ENCODE measurements at places on chromosomes 16 and 17.

DNA sequence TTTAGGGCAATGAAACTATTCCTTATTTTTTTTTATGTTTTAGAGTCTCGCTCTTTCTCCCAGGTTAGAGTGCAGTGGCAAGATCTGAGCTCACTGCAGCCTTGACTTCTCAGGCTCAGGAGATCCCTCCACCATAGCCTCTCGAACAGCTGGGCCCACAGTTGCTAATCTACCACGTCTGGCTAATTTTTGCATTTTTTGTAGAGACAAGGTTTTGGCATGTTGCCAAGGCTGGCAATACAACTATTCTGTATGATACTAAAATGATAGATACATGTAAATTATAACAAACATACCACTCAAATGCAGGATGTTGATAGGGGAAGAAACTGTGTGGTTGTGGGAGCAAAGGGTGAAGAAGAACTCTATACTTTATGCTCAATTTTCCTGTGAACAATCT, 401.3 kb downstream of the ZFHX3 start:
- DNase-seq: no peak

- no peak for DNase-seq
Observed at GRCh38 chr17:5430413-5430999, 8.4 kb downstream of the C1QBP start.

DNA sequence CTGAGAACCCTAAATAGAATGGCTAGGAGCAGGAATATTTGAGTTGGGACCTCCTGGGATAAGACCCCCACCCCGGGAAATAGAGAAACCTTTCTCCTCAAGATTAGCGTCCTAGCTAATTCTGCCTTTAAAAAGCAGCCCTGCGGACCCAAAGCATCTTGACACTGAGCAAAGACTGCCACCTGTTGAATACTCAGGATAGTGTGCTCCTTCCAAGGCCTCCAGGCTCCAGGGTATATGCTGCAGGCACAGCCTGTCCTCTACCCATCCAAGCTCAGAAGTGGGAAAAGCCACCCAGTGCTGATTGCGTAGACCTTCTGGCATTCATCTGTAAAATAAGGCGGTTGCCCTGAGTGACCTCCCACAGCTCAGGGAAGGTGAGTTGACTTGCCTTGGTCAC, 456.2 kb upstream of the DYNLRB2 start:
- peak; percentile 34 for DNase-seq

DNA sequence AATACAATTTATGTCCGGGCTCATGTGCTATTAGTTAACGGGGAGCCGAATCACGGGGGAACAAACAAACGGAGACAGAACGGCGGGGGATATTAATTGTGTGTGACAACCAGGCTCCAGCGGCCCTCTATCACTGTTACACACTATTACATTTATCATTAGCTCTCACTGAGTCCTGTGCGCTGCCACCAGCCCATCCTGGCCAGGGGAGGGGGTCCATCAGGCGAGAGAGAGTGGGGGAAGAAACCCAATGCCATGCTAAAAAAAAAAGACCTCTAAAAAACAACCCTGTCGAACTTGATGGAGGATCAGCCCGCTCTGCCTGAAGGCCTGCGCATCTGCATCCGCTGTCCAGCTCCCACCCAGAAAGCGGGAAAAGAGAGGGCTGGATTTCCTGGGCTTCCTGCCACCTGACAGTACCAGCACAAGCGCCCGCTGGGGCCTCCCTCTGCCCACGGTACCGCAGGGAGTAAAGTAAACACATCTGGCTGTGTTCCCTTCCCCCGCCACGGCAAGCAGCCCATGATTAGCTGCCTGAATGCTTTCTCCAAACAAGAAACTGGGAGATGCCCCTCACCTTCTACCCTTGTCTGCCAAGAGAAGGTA, 41.7 kb downstream of the PIPOX start:
- peak; percentile 70 for DNase-seq

- no peak for DNase-seq
Observed at GRCh38 chr16:85603203-85603755, 9.8 kb upstream of the GSE1 start.

- no peak for DNase-seq
Observed at GRCh38 chr16:9484426-9484825, 393.0 kb downstream of the HAPSTR1 start.

GRCh38 chr16:52578829-52579498, 32.0 kb upstream of the TOX3 start:
- no peak for DNase-seq

GRCh38 chr17:65542067-65542466, 19.4 kb downstream of the AXIN2 start:
- no peak for DNase-seq

DNA sequence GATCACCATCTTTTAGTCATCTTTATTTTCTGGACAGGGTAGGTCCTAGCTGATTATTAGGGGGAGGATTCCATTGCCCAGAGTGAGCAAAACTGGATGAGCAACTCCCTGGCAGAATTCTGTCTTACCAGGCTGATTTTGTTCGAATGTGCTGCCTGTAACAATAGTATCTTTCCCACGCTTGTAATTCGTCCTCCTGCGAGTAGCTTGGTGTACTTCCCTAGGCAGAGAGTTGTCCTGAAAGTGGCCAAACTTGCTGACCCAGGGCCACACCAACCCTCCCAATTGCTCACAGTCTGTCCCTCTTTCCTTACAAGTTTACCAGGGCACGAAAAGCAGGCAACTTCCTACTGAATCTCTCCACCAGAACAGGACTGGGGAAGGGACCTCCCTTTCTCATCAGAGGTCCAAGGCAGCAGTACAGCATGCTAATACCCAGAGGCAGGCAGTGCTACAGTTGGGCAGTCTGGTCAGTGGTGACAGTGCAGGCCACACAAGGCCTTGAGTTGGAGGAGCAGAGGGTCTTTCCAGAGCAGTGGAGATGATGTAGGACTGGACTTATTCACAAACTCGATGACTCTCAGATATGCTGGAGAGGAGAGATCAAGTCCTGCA, 67.8 kb upstream of the NLK start:
- no peak for DNase-seq

DNA sequence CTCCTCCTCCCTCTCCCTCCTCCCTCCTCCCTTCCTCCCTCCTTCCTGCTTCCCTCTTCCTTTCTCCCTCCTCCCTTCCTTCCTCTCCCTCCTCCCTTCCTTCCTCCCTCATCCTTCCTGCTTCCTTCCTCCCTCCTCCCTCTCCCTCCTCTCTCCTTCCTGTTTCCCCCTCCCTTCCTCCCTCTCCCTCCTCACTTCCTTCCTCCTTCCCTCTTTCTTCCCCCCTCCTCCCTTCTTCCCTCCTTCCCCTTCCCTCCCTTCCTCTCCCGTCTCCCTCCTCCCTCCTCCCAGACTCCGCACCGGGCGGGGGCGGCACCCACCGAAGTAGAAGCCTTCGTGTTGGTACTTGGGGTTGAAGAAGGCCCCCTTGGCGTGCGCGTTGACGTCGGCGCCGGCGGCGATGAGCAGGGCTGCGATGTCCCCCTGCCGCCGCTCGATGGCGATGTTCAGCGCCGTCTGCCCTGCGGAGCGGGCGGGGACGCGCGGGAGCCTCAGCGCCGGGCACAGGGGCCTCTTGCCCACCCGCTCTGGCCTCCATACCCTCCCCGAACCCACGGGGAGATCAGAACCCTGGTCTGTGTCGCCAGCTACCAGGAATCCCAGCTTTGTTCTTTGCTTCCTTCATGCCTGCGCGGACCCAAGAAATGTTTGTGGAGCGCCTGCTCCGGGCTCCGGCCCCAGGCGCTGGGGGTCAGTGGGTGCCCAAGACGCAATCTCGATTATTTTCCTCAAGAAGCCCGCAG, 22.2 kb downstream of the TRPV3 start:
- DNase-seq: peak; percentile 55

DNA sequence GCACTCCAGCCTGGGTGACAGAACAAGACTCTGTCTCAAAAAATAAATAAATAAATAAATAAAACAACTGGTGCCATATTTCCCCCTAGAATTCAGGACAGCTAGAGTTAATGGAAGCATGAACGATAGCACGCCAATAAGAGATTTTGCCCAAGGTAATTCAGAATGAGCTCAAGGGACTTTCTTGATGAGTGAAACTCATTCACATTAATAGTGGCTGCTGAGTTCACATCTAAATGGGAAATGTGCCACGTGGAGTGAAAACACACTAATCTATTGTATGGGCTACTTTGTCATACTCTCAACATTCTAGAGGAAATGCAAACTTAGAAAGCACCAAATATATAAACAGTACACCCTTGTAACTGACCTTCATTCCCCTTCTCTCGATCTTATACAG, 47.4 kb upstream of the PSMD7 start:
- no peak for DNase-seq

GRCh38 chr17:36645422-36645821, 44.0 kb downstream of the MRM1 start:
- DNase-seq: no peak

- no peak for DNase-seq
Observed at GRCh38 chr16:87801679-87802259, 36.0 kb upstream of the KLHDC4 start.

- DNase-seq: peak; percentile 79
Observed at GRCh38 chr17:9324864-9325263, 250.8 kb downstream of the STX8 start.

DNA sequence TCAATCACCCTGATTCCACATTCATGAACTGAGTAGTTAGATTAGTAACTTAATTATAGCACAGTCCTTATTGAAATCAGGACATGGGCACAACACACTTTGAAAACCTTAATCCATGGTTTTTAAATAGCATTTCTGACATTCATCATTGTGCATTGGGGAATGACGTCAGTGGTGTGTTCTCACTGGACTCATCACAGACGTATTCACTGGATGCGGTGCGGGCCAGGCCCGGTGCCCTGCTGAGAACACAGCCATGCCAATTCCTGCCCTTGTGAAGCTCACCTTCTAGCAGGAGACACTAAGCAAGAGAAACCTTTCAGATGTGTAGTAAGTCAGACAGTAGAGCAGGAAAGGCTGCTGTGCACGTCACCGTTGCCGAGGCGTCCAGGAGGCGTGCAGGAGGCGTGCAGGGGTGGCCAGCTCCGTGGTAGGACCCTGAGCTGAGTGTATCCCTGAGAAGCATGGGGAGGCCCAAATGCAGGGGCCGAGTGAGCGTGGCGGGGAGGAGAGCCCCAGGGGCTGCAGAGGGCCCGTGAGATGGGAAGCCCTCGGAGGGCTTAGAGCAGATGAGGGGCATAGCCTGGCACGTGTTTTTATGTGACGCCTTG, 12.9 kb downstream of the BANP start:
- DNase-seq: no peak

GRCh38 chr16:426906-427249, 1.4 kb downstream of the RAB11FIP3 start:
- DNase-seq: no peak

- DNase-seq: no peak
Observed at GRCh38 chr17:2081564-2081963, 26.7 kb downstream of the HIC1 start.

DNA sequence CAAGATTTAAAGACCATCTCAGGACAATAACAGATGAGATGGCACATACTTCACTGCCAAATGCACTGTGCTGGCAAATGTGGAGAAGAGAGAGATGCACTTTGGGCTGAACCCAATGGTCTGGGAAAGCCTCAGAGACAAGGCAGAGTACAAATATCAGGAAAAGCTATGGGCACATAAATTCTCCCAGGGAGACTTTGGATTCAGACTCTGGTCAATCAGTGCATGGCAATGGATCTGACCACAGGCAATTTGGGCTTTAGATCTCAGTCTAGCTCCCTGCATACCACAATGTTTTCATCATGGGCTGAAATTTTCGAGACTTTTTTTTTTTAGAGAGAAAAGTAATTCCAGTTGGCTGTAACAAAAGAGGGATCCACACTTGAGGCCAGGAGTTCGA, 20.0 kb upstream of the XPO6 start:
- no peak for DNase-seq

- DNase-seq: peak; percentile 56
Observed at GRCh38 chr16:66660422-66661209, 35.9 kb downstream of the CMTM4 start.

GRCh38 chr16:68646953-68647659, 2.0 kb downstream of the CDH3 start:
- DNase-seq: no peak

DNA sequence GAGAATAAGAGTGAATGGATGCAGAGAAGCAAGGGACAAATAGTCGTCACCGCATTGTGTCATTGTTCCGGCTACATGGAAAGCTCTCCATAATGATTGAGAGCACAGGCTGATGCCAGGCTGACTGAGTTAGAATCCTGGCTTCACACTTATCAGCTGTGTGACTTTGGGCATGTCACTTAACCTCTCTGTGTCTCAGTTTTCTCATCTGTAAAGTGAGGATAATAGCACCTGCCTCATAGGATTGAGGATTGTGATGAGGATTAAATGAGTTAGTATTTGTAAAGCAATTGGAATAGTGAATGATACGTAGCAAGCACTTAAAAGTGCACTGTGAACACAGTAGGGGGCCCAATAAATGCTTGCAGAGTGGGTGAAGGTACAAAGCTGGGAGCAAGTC, 45.7 kb upstream of the LYRM9 start:
- DNase-seq: no peak

GRCh38 chr17:63290784-63291183, 155.3 kb downstream of the CYB561 start:
- DNase-seq: no peak

DNA sequence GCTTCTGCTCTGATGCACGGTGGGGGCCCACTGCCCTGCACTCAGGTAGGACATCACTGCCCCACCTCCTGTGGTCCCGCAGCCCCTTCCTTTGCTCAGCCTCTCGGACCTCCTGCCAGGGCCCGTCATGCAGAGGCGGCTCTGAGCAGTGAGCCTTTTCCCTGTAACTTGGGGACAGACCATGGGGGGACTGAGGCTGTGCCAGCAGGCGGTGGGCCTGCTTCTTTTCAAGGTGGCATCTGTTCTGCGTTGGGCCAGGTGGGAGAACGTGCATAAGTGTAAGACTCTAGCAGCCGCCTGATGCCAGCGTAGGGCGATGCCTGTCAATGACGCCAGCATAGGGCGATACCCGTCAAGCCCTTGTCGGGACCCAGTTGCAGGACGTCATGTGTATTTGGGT, 40.3 kb upstream of the ZNF469 start:
- DNase-seq: no peak

- no peak for DNase-seq
Observed at GRCh38 chr16:30558789-30559377, 709 bp upstream of the ZNF764 start.

GRCh38 chr17:27567563-27567859, 63.5 kb upstream of the LGALS9 start:
- peak; percentile 53 for DNase-seq

DNA sequence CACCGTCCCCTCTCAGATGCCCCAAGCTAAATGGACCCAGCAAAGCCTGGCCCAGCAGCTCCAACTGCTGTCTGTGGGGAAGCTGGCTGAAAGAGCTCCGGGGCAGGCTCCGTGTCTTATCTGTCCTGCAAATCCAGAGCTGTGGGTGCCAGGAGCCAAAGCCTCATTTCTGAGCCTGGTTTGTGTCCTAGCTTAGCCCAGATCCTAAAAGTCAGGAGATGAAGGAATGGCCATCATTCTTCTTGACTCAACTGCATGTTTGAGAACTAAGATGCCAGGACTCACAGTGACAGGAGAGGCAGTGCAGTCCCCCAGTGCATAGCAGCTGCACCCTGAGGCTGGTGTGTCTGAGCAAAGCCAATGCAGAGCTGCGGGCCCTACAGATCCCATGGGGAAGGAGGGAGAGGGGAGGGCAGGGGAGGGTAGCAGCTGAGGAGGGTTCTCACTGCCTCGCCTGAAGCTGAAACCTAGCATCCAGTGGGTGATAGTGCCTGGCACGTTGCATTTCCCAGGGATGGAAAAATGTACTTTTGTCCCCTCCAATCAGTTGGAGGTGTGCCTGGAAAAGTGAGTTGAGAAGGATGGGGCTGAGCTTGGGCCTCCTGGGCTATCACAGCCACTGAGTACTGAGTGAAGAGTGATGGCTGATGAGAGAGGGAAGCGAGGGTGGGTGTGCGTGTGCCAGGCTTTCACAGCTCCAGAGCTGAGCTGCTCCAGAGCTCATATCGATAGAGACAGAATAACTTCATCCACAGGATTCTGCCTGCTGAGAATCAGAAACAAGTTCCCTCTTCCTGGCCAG, 24.5 kb upstream of the CD300E start:
- no peak for DNase-seq
